Lower leg skin (tissue), 4 donors: ENCODE measurements at places on chromosomes 1 and 21. TPM values are rescaled to one million over a fixed set of nuclear protein-coding genes. Genes with fewer than 3 reads are reported as not detected.

USH2A gene
- total RNA-seq, result not detected

ALPL gene
- total RNA-seq, result 7.7 TPM

ARMH1 gene
- not detected for total RNA-seq

- DNase-seq, result no peak
Observed at GRCh38 chr1:201894343-201895119, 5.8 kb downstream of the SHISA4 start.

- DNase-seq, result no peak
Observed at GRCh38 chr1:28021064-28021463, 61.3 kb downstream of the XKR8 start.

DNA sequence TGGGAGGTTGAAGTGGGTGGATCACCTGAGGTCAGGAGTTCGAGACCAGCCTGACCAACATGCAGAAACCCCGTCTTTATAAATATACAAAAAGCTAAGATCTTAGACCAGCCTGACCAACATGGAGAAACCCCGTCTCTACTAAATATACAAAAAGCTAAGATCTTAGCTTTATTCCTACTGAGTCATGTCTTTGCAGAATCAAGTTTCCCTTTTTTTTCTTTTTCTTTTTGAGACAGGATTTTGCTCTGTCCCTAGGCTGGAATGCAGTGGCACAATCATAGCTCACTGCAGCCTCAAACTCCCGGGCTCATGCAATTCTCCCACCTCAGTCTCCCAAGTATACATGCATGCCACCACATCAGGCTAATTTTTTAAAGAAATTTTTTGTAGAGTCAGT is 21.4 kb downstream of the KDM5B start:
- no peak for DNase-seq

GRCh38 chr1:115211071-115211745 is 121.9 kb upstream of the TSPAN2 start:
- no peak for DNase-seq

GRCh38 chr21:44658913-44659595 is 1.3 kb downstream of the KRTAP12-3 start:
- no peak for DNase-seq

DNA sequence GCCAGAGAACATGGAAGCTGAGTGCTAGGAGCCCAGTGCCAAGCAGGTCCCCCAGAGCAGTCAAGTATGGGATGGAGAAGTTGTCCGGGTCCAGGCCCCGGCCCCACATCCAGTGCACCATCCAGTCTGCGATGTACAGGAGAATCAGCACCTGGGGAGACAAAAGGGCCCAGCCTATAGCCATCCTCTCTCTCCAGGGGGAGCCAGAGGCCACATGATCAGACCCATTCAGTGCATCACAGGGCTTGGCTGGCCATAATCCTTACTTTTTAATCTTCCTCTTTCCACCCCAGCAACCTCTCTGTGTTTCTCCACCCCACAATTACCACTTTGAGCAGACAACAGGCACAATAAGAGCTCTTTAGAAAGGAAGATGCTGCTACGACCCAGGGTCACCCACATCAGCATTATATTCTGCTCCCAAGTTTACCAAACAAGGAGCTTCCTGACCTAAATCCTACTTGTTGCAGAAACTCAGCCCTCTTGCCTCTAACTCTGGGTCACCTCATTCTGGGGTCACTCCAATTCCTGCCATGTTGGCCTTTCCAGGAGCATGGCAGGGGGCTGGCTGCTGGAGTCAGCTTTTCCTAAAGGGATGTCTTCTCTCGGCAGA is 16.4 kb upstream of the RAB29 start:
- no peak for DNase-seq

- no peak for DNase-seq
Observed at GRCh38 chr21:39022863-39023693, 160.2 kb downstream of the PSMG1 start.

DNA sequence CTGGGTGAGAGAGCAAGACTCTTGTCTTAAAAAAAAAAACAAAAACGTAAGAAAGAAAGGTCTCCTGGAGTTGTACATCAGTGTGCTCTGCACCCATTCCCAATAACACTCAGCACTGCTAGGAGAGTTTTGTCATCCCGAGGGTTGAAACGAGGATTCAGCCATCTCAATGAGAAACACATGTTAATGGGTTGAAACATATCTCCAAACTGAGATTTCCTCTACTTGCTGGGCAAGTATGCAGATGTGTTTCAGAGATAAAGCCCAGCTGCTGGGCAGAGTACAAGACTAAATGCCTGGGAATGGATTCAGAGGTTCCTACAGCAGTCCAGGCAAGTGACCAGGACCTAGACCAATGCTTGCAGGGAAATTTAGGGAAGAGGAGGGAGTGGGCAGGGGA is 2.6 kb upstream of the MFN2 start:
- no peak for DNase-seq

- DNase-seq, result no peak
Observed at GRCh38 chr1:64920941-64921589, 45.3 kb downstream of the JAK1 start.
